ENCODE measurements at places on chromosomes 6 and 20.
A peak's percentile ranks its signal among the peaks of the same experiment; 100 is the strongest.

DNA sequence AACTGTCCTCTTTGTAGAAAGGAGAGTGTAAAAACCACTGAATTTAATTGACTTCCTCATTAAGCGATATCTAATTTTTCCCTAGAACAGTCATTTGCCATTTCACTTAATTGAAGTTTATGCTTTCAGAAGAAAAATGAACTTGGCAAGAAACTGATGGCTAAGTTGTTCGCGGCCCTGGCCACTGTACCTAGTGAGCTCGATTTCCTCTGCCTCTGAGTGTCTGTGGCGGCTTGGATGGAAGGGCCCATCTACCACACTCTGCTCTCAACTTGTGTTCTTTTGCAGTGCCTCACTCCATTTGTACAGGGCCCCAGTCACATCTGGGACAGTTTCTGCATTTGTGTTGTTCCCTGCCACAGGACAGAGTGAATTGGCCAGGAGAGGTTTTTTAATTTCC lies 102.9 kb downstream of the BCAS1 start:
- DNase-seq, result no peak

DNA sequence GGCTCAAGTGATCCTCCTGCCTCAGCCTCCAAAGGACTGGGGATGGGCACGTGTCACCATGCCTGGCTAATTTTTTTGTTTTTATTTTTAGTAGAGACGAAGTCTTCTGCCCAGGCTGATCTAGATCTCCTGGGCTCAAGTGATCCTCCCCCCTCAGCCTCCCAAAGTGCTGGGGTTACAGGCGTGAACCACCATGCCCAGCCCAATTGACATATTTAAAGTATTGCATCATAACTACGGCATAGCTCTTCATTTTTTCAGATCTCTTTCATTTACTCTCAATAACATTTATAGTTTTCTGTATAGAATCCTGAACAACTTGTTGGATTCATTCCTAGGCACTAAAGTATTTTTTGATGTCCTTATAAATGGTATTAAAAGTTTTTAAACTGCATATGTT lies 13.0 kb downstream of the SERPINB1 start:
- no peak for DNase-seq

GRCh38 chr6:70113171-70113570 lies 189.7 kb downstream of the COL9A1 start:
- DNase-seq, result no peak

- no peak for DNase-seq
Measured at GRCh38 chr6:138885156-138885819, 89.4 kb downstream of the ECT2L start.

DNA sequence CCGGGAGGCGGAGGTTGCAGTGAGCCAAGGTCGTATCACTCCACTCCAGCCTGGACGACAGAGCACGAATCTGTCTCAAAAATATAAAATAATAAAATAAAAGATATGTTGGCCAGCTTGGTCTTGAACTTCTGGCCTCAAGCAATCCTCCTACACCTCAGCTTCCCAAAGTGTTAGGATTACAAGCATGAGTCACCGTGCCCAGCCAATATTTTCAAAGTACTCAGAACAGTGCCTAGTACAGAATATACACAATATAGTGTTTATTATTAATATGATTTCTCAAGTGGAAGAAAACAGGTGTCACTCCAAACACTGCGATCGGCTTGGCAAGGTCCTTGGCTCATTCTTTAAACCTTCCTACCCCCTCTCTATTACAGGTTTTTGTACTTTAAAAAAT lies 3.1 kb downstream of the FAM210B start:
- no peak for DNase-seq

DNA sequence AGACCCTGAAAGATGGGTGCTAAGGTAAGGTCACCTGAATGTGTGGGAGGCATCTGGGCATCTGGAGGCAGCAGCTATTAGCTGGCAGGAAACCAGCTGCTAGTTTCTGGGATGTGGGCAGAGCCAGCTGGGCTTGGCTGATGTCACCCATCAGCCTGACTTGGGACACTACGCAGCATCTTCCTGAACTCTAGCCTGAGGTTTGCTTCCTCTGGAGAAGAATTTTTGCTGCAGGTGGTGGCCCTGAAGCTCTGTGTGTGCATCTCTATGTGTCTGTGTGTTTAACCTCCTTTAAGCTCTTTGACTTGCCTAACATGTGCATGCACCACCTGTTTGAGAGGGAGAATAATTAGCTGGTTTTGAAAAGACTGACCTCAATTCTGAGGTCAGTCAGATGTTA lies 465.1 kb upstream of the CHD6 start:
- no peak for DNase-seq

DNA sequence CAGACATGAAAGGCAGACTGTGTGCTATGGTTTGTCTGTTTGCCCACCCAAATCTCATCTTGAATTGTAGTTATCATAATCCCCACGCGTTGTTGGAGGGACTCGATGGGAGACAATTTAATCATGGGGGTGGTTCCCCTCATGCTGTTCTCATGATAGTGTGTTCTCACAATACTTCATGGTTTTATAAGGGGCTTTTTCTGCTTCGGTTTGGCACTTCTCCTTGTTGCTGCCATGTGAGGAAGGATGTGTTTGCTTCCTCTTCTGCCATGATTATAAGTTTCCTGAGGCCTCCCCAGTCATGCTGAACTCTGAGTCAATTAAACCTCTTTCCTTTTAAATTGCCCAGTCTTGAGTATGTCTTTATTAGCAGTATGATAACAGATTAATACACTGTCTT lies 47.2 kb upstream of the MICB start:
- no peak for DNase-seq

DNA sequence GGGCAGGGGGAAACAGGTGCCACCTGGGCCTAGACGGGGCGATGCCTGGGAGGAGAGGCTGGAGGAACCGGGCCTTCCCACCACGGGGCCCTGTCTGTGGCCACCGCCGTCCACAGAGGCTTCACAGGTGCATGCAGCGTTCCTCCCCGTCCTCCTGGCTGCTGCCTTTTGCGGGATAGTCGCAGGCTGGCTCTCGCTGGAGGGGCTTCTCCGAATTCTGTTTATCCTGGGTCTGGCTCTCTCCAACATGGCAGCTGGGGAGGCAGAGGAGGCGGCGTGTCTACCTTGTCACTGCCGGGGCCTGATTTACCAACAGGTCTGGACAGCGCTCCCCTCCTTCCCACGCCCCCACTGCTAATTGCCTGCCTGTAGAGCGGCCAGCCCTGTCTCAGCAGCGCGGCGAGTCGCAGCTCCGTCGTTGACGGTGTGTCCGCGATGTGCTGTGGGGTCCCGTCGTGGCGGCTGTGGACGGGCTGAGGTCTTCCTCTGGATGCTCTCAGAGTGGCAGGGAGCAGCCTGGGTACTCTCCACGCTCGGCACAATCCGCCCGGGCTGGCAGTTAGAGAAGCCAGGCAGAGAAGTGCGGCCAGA lies 262.9 kb downstream of the TAF4 start:
- no peak for DNase-seq

GRCh38 chr20:56945057-56945456 lies 316.0 kb downstream of the TFAP2C start:
- DNase-seq, result no peak

- DNase-seq, result no peak
Measured at GRCh38 chr20:61521687-61522420, 269.8 kb downstream of the CDH4 start.

DNA sequence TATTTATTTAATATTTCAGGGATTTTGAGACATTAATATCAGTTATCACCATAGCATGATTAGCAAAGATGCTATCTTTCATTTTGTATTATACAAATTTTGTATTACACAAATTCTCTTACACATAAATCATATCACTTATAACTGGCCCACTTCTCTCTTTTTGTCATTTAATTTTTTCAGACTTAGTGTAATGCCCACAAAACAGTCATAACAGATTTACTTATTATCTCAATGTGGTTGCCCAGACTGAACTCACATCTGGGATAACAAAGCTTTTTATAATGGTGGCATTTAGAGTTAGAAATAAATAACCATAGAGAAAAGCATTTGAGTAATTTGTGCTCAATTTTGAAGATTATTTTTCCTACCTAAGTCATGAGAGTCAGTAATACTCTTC lies 148.3 kb downstream of the TFAP2B start:
- no peak for DNase-seq

GRCh38 chr6:36556281-36556680 lies 9.0 kb upstream of the STK38 start:
- DNase-seq, result no peak

DNA sequence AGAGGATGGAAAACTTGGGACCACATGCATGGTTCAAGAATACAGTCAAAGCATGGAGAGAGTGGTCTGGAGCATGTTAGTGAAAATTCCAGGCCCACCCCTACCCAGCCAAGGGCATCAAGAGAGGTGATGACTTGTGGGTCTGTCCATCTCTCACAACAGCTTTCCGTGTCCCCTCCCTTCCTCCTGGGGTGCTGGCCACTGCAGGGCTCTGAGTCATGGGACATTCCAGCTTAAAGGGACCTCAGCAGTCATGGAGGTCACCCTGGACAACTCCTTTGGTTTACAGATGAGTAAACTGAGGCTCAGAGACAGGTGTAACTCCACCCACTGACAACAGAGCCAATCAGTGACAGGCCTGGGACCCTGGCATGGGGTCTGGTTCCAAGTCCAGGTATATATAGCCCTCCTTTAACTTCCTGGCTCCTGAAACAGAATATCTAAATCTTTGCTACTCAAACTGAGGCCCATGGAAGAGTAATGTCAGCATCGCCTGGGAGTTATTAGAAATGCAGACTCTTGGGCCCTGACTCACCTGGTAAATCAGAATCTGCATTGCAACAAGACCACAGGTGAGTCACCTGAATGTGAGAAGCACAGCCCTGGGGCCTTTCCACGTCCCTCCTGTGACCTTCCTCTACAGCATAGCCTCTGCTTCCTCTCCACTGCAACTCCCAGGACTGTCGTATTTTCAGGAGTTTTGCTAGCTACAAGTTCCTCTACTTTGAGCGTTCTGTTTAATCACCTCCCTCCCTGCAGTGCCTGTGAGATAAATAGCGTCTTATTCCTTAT lies 170.2 kb downstream of the ZDHHC14 start:
- DNase-seq, result no peak

DNA sequence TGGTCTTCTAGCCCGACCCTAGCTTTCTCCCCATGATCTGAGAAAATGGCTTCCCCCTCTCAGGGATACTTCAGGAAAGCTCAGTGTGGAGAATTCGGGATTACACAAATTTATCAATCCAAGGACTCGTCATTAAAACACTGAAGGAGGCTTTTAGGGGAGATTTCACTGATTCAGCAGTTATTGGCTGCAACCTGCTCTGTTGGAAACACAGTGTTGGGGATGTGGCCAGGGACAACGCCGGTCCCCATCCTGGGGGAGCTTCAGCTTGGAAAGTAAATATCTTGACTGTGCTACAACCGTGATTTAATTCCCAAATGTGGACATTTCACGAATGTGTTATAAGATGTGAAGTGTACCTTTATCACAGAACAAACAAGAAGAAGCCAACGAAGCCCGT lies 44.8 kb upstream of the ZNF831 start:
- no peak for DNase-seq

- DNase-seq, result no peak
Measured at GRCh38 chr20:48294196-48294595, 508.9 kb upstream of the SULF2 start.

GRCh38 chr6:163716690-163717089 lies 302.2 kb downstream of the QKI start:
- no peak for DNase-seq

DNA sequence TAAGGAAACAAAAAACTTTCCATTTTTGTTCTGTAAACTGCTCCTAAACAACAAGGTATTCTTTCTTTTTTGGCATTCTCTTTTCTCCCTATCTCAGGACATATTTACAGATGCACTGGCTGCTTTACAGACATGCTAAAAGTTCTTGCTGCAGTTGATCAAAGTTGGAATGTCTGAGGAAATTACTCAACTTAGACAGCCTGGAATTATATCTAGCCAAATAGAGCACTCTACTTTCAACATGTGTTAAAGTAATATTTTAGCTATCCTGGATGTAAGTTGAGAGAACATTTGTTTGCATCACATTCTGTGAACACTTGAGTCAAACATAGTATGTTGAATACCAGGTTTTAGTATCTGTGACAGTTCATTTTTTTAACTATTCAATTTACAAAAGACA lies 24.8 kb downstream of the TASP1 start:
- no peak for DNase-seq

- peak; percentile 54 for DNase-seq
Measured at GRCh38 chr6:142943711-142944123, 1.3 kb downstream of the HIVEP2 start.

DNA sequence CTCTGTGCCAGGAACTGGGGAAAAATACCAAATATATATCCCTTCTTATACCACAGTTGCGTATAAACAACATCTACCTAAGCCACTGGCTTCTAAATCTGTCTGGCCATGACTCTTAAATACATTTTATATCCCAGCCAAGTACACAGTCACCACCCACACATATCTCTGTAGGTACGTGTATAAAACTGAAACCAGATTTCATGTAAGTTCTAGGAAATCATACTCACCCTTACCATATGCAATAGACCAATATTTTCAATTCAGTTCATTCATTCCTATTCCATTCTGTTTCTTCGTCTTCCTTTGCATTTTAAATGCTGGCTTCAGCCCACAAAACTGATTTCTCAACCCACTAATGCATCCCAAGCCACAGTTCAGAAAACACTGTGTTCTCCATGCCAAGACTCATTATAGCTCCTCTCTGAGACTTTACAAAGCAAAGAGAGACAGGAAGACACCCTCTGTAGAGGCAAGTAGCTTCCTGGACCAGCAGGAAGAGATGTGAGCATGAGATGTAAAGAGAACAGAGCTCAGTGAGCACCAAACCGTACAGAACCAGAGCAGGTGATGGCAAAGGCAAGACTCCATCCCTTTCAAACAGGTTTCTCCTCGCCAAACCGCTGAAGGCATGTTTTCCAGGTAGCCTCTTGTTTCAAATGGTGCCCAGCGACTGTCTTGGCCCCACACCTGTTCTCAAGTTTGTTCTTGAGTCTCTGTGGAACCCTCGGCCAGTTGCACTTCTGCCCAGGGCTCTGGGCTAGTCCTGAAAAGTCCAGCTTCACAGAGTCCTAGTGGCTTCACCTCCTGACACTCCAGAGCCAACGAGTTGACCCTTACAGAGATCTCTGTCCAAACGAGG lies 18.7 kb downstream of the FAM50B start:
- DNase-seq, result no peak

DNA sequence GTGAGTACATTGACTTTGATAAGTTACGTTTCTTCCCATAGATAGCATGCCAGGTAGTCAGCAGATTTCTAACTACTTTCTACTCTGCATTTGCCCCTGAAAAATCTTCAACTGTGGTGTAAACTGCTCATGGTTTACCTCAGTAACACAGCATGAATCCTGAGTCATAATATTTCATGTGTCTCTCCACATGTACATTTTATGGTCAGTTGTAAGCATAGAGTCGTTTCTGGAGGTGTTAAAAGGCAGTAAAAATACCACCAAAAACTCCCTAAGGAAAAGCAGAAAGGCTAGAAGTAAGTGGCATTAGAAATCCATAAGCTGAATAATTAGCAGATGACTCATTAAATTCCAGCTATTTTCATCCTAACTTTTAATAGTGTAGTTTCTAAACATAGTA lies 4.1 kb upstream of the GPR63 start:
- no peak for DNase-seq

- peak; percentile 49 for DNase-seq
Measured at GRCh38 chr6:33008944-33009861, at the start of gene HLA-DOA. HLA-DOA (minus strand) TSS chr6:33009591.

- peak; percentile 56 for DNase-seq
Measured at GRCh38 chr6:38638941-38639497, 710 bp downstream of the BTBD9 start.
